ENCODE measurements at places on chromosomes 2 and 18.

DNA sequence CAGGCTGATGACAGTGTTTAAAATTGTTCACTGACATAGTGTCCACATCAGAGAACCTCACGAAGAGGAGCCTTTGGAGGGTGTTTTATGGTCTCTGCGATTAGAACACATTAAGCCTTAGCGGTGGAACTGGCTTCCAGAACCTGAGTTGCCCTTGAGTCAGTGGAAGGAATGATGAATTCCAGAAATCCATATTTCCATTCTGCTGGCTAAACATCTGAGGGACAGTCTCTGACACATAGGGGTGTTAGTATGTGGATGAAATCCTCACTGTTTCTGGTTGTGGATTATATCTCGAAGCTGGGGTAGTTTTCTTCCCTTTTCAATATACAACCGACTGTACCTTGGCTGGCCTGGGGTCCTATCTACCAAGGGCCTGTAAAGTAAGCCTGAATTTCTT, 4.0 kb downstream of the CASP10 start:
- no peak for DNase-seq

- no peak for DNase-seq
These were observed 213.2 kb upstream of the HS6ST1 start for GRCh38 chr2:128531856-128532255.

GRCh38 chr2:184302506-184302905, 295.8 kb upstream of the ZNF804A start:
- DNase-seq, result no peak

DNA sequence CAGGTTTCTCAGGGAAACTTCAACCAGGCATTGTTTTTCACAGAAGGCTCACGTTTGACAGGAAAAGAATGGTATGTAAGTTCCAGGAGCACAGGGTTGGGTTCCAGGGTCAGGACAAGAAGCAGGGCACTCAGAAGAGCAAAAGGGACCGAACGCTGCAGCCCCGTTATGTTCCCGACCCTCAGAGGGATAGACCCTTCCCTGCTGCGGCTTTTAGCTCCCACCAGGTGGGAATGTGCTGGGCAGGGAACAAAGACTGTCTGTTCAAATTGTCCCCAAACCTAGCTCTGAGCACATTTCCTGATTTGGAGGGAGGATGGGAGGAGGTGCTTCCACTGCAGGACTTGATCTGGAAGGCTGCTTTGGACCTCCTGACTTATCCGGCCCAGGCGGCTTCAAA, 130.1 kb downstream of the RAB3GAP1 start:
- DNase-seq, result no peak

DNA sequence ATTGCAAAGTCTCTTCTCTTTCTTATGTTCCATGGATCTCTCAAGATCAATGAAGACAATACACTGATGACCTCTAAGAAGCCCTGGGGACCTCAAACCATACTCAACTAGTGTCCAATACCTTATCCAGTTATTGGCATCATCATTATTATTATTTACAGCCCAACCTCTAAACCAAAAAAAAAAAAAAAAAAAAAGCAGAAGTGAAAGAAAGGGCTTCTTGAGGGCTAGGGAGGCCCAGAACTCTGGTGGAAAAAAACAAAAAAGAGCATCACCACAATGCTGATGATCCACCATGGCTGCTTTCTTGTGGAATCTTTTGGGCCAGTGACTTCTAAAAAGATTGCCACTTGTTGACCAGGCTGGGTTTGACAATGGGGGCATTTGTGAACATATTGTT, 324.9 kb downstream of the LPIN1 start:
- no peak for DNase-seq

- no peak for DNase-seq
These were observed 61.7 kb downstream of the CD226 start for GRCh38 chr18:69885841-69886531.

DNA sequence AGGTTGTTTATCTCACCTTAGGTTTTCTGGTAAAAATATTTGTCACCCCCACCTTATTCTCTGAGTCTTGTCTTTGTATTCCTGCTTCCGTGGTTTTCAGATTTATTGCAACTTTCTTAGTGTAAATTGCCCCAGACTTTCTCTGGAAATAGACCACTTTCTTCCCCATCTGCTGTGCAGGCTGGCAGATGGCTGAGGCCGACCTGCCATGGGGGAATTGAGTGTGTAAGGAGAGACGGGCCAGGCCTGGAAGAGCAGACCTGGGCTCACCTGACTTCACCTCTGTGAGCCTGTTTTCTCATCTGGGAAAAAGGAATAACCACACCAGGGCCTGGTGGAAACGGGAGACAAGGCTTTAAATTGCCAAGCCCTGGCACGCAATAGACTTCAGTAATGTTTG, 44.9 kb downstream of the ACKR3 start:
- DNase-seq, result no peak

DNA sequence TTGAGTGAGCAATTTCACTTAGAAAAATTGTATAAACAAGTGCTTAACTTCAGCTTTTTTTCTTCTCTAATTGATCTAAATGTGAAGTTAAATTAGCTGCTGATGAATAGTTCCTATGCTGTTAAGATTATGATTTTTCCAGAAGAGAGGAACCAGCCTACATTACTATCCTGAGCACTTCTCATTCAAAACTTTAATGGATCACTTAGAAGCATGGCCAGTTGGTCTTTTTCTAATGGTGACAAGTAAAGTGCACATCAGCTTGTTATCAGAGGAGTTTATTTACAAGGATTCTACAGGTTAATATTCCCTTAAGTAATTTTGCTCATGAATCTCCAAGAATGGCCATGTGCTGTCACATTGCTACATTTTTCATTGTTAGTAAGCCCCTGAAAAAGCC, 37.1 kb downstream of the DCC start:
- no peak for DNase-seq

All from HTR-8/SVneo (cell line).